ENCODE measurements at places on chromosomes 5 and 9. TPM values are rescaled to one million over a fixed set of nuclear protein-coding genes. Genes with fewer than 3 reads are reported as not detected.

The ENTPD2 gene
- not detected for total RNA-seq

The DUSP1 gene
- 67.7 TPM for total RNA-seq

The CDC25C gene
- 60.2 TPM for total RNA-seq

The AFAP1L1 gene
- total RNA-seq: 11.7 TPM

The MLANA gene
- total RNA-seq: not detected

The MSX2 gene
- total RNA-seq: 11.1 TPM

DNA sequence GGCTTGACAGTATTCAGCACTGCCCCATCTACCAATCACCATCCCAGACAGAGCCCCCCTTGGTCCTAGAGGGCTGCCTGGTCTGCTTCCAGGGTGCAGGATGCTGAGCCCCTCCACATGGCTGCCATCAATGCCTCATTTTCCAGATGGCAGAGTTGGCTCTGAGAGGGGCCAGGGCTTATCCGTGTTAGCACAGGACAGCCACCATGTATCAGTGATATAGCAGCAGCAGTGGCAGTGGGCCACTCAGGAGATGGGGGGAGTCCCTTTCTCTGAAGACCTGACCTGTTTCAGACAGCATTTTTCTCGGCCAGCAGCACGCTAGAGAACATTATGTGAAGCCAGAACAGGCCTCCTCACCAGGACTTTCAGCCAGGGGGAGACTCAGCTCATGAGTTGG lies 1.6 kb upstream of the SMIM32 start:
- no peak for DNase-seq

GRCh38 chr5:111975133-111975532 lies 218.1 kb upstream of the NREP start:
- no peak for DNase-seq

- no peak for DNase-seq
These were observed 39.5 kb upstream of the TNFSF15 start for GRCh38 chr9:114845373-114845772.

DNA sequence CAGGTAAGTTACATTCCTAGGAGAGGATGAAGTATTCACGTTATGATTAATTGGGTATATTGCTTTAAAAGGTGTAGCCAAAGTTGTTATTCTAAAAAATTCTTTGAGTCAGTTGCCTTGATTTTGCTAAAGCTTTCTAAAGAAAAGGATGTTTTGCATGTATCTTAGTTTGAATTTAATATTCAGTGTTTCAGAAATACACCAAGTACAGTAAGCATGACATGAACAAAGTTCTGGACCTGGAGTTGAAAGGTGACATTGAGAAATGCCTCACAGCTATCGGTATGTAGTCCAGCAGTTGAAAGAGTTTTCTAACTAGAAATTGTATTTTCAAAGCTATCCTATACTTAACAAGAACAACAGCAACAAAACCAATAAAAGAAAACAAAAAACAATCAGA lies 14.2 kb downstream of the ANXA1 start:
- no peak for DNase-seq

DNA sequence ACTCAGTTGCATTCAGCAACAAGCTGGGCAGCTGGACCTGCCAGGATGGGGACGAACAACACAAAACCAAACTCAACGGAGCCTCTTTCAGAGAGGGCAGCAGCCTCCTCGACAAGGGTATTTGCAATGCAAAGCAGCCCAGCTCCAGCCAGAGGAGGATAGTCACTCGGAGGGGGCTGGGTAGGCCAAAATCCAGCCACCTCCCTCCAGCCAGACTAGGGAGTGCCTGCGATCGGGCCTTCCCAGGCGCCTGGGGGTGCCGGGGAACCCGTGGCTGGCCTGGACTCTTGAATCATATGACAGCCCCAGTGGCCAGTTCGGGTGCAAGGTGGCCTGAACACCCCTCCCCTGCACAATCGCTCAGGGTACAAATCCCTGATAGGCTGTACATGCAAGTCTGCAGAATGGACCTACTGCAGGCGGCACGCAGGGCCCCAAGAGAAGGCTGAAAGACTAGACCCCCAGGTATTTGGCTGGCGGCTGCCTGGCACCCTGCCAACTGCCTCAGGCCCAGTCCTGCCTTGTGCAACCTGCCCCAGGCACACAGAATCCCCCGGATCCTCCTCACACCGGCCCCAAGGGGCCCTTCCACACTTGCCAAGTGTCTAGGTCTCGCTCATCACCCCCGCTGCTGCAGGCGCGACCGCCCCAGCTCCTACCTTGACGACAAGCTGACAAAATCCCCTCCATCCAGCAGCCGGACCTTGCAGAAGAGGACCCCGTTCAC lies 1.3 kb downstream of the EEIG1 start:
- DNase-seq: peak; percentile 51

GRCh38 chr5:98941131-98941883 lies 12.5 kb upstream of the CHD1 start:
- DNase-seq: no peak

GRCh38 chr9:131578731-131579504 lies 33.6 kb downstream of the PRRT1B start:
- no peak for DNase-seq

DNA sequence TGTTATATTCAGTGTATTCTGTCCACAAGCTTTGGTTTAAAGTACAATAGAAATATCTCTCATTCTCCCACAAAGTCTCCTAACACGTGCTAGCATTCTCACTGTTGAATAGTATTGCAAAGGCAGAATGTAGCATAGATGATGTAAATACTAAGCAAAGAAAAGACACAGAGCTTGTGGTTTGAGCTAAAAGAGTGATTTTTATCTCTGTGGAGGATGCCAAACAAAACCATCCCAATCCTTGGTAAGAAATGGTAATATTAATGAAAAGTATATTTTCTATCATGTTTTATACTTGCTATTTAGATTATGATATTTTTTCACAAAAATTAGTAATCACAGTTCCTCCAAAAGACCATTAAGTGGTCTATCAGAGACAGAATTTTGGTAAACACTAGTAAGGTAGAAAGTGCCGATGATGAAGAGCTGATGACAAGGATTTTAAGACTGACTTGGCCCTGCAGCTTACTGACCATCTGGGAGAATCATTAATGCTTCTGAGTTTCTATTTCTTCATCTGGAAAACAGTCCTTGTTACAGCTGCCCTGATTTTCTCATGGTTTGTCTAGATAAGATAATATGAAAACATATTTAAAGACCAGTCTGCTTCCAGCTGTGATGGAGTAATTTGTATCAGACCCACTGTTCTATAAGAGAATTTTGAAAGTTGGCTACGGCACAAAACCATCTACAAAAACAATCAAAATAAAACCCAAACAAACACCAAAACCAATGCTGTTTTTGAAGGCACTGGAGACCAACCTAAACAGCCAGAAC lies 510.2 kb downstream of the SPATA31D1 start:
- DNase-seq: no peak

DNA sequence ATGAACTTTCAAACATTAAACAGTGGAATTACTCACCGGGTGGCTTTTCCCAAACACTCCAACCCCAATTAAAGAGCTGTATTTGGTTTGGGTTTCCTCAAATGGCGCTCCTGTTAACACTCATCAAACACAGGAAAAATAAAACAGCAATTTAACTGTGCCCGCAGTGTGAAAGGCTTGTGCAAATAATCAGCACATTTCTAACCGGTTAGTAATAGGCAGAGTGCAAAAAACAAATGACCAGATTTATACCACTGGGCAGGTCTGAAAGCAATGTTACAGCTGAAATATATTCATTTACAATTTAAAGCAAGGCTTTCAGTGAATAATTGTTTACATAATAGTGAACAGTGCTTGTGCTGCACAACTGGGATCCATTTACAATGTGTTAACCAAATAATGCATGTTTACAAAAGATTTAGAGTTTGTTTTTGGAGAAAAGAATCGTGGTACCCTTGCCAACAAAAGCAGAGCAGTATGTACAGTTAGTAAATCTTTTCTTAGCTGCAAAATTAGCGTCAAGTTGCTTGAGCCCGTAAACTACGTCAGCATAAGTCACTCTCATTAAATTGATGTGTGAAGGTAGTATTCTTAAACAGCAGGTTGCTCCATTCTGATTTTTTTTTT lies 662.9 kb upstream of the ZNF608 start:
- DNase-seq: peak; percentile 89

DNA sequence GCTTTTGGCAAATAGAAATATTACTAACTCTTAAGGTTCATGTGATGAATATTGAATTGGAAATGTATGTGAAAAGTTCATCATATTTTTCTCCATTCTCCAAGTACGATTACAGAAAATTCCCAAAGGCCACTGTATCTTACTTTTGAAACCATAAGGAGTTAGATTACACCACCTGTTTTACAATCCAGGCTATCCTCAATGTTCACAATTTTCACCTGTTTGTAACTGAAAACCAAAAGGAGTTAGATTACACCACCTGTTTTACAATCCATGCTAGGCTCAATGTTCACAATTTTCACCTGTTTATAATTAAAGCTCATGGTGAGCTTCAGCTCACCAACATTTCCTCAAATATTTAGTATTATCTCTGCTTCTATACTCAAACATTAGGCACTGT lies 188.0 kb downstream of the HCN1 start:
- no peak for DNase-seq

DNA sequence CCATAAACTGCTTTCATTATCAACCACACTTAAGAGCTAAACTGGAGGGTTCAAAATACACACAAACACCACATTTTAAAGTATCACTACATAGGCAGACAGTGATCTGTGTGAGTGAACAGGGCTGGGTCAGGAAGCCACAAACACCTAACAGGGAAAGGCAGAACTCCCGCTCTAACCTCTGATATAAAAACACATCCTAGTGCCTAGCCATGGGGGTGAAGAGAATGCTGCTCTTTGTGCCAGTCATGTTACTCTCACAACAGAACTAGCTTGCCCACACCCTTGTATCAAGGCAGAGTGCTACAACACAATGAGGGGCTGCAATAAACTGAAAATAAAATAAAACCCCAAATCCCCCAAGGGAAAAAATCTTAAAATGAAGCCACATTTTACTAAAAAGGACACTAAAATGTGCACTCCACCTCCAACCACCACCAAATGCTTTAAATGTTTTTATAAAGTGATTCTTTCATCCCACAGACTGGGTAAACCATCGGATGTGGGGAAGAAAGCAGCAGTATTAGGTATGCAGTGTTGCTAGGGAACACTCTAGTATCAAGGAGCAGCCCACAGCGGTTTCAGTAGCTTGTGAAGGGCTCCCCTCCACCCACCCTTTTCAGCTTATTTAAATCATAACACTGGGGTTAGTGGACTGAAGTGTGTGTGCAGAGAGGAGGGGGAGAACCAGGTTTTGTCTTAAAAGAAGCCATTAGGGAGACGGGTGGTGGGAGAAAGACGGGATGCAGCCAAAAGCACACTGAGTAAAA lies 64.5 kb downstream of the TMEM161B start:
- DNase-seq: no peak

- DNase-seq: peak; percentile 6
These were observed 65.2 kb downstream of the IPO11 start for GRCh38 chr5:62477801-62478200.

GRCh38 chr5:71932655-71933338 lies 174.5 kb upstream of the MAP1B start:
- DNase-seq: peak; percentile 96

GRCh38 chr5:171825051-171825450 lies 39.4 kb downstream of the SMIM23 start:
- peak; percentile 65 for DNase-seq

DNA sequence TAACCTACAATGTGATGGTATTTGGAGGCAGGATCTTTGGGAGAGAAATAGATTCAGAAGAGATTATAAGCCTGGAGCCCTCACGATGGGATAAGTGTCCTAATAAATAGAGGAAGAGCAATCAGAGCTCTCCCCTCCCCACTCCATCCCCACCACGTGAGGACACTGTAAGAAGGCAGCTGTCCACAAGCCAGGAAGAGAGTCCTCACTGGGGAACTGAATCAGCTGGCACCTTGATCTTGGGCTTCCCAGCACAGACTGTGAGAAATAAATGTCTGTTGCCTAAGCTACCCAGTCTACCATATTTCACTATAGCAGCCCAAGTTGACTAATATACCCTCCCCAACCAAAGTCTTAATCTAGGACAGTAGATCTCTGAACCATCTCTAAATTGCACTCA lies 118.1 kb downstream of the SUSD1 start:
- DNase-seq: no peak

- peak; percentile 36 for DNase-seq
These were observed 12.1 kb downstream of the GALNT10 start for GRCh38 chr5:154202379-154203260.
